GM23338 (cell line): ENCODE measurements at places on chromosomes 12 and 14. TPM values are rescaled to one million over a fixed set of nuclear protein-coding genes. Genes with fewer than 3 reads are reported as not detected.

- peaks cover 13% of the 10 kb centered on the region for H3K4me1 ChIP-seq
- DNase-seq, result peak; percentile 99
- peak within 1 kb of the TSS; percentile 97 for H3K27ac ChIP-seq
- H3K36me3 ChIP-seq, result peaks cover 7% of the 10 kb centered on the region; the same call in 1 of the 2 replicates
- no peaks in the 10 kb centered on the region for H3K27me3 ChIP-seq
Observed at GRCh38 chr14:24442240-24443052, at the start of gene SDR39U1. Gene SDR39U1, minus strand, starts transcription at chr14:24442776. Its CDS starts 7 bp downstream, at chr14:24442769.

PTCSC3 gene
- not detected in 2 replicates for total RNA-seq

DNA sequence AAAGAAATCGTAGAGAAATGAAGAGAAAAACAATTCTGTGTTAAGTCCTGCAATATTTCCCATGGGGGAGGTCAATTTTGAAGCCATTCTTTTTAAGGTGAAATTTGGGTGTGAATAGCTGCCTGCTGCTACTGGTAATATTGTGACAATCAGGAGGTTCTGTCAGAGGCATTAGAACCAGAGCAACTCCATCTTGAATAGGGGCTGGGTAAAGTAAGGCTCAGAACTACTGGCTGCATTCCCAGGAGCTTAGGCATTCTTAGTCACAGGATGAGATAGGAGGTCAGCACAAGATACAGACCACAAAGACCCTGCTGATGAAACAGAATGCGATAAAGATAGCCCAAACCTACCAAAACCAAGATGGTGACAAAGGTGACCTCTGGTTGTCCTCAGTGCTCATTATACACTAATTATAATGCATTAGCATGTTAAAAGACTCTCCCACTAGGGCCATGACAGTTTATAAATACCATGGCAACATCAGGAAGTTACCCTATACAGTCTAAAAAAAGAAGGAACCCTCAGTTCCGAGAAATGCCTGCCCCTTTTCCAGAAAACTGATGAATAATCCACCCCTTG, 24.8 kb upstream of the MTHFD1 start:
- no peak overlapping the region for H3K27ac ChIP-seq
- no peaks in the 10 kb centered on the region for H3K27me3 ChIP-seq
- H3K4me3 ChIP-seq, result no peak overlapping the region
- H3K4me1 ChIP-seq, result peaks cover 8% of the 10 kb centered on the region; the same call in 1 of the 2 replicates
- no peak for DNase-seq

LAG3 gene
- 1.0 and 4.7 TPM in 2 replicates for total RNA-seq

DNA sequence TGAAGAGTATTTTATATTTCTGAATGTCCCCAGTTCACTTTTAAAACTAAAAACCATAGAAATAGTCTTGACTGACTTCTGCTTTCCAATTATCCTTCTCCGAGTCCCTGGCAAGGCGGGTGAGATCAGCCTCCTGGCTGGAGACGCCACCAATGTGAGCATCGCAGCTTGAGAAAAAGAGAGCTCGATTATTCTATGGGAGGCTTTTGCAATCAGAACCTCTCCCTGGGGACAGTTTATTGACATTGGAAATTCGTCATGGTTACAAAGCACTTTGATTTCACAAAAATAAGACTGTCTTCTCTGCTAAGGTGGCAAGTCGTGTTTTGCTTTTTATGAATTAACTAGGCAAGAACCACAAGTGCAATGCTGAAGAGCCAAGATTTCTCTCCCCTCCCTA, 23.6 kb upstream of the GPHB5 start:
- H3K27ac ChIP-seq, result no peak overlapping the region
- no peaks in the 10 kb centered on the region for H3K36me3 ChIP-seq
- no peaks in the 10 kb centered on the region for H3K27me3 ChIP-seq
- H3K4me3 ChIP-seq, result no peak overlapping the region
- no peak for DNase-seq

DNA sequence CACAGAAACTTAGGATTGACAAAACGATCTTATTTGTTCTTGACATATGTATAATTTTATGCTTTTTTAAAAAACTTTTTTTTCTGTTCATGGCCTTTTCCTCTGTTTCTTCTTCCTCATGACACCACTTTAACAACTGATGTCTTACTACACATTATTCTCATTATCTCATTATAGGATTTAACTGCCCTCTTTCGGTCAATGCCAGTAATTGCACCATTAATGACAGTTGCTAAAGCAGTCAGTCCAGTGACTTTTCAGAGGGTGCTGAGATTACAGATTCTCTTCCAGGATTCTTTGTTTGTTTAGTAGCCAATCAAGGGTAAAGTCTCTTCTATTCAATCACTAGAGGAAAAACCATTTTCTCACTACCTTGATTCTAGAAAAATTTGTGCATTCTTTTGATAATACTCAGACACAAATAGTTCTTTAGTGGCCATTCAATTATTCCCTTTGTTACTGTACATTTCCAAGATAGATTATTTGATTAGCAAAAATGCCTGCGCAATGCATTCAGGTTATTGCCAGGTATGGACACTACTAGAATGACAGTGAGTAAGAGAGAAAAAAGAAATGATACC, 50.1 kb downstream of the KLRG1 start:
- H3K27ac ChIP-seq, result no peak overlapping the region
- no peaks in the 10 kb centered on the region for H3K27me3 ChIP-seq

GRCh38 chr12:119649202-119649808, 18.6 kb upstream of the PRKAB1 start:
- no peak overlapping the region for H3K4me3 ChIP-seq
- H3K36me3 ChIP-seq, result no peaks in the 10 kb centered on the region
- DNase-seq, result peak; percentile 56
- H3K4me1 ChIP-seq, result no peaks in the 10 kb centered on the region

- H3K4me1 ChIP-seq, result no peaks in the 10 kb centered on the region
- no peak overlapping the region for H3K27ac ChIP-seq
- no peak overlapping the region for H3K4me3 ChIP-seq
- no peaks in the 10 kb centered on the region for H3K27me3 ChIP-seq
Observed at GRCh38 chr12:14995583-14996425, 23.0 kb downstream of the PDE6H start.

HCAR1 gene
- 0.17 TPM in 1 of 2 replicates, not detected in the other for total RNA-seq

DNA sequence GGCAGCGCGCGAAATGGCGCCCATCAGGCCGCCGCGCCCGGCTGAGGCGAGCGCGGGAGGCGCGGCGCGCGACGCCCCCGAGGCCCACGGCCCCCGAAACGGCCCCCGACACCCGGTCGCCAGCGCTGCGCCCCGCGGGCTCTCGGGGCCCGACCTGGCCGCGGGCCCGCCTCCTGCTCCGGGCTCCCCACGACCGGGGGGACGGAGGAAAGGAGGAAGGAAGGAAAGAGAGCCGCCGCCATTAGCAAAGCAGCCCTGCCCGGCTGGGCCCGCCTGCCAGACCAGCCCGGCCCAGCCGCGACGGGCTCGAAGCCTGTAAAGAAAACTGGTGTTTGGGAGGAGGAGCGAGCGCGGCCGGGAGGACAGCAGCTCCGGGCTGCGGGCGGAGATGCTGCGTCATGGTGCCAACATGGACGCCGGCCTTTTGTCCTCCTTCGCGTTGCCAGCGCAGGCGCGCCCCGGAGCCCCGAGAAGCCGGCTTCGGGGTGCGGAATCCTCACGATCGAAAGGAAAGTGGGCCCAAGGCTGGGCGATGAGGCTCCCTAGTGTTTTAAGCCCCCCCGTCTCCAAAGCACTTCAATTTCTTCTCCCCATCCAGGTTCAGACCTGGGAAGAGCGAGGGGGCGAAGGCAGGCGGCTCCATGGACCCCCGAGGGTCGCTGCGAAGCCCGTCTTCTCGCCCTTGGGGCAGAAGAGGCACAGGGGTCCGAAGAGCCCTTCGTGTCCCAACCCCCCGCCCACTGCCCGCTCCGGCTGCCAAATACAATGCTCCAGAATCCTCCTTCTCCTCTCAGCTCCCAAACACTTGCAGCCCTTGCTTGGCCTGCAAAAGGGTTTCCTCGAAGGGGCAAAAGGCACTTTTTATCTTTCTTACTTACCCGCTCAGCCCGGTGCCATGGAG, 2.9 kb upstream of the SETD1B start:
- peak overlapping the region; percentile 59 for H3K4me3 ChIP-seq
- H3K27me3 ChIP-seq, result no peaks in the 10 kb centered on the region
- H3K27ac ChIP-seq, result peak overlapping the region; percentile 99
- H3K36me3 ChIP-seq, result no peaks in the 10 kb centered on the region
- peaks cover 33% of the 10 kb centered on the region for H3K4me1 ChIP-seq

DNA sequence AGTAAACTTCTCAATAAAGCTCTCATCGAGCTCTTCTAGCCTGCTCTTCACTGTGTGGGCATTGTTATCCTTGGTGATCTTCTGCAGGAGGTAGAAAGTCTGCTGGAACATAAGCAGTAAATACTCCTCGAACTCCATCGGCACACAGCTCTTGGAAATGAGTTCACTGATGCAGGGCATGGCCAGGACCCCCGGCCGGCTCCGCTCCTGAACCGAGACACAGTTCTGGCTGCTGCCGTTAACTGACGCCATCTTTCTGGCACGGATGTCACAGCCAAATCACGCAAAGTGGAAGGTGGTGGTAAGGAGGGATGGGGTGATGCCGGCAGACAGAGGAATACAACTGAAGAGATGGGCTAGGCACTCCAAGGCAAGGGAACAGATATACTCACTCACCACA, 23.7 kb upstream of the EDDM3A start:
- peaks cover 18% of the 10 kb centered on the region; the same call in 1 of the 2 replicates for H3K27me3 ChIP-seq
- no peak overlapping the region for H3K4me3 ChIP-seq
- no peaks in the 10 kb centered on the region for H3K36me3 ChIP-seq

DNA sequence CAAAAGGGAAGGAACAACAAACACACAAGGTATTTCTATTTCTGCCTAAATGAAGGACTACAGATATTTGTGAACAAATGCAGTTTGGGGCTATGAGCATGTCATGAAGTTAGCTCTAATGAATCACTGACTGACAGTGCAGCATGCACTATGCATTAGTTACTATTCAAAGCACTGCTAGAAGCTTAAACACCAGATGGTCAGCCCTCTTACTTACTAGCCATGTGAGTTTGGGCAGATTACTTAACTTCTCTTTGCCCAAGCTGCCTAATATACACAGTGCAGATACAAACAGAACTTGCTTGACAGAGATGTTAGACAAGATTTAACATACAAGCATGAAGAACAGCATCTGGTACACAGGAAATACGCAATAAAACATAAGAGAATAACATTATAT, 96.0 kb downstream of the ATXN2 start:
- peak overlapping the region; percentile 10; the same call in 1 of the 2 replicates for H3K27ac ChIP-seq
- H3K36me3 ChIP-seq, result peaks cover 14% of the 10 kb centered on the region
- DNase-seq, result no peak
- no peak overlapping the region for H3K4me3 ChIP-seq
- H3K4me1 ChIP-seq, result no peaks in the 10 kb centered on the region

- no peak overlapping the region for H3K27ac ChIP-seq
- H3K4me1 ChIP-seq, result no peaks in the 10 kb centered on the region
- no peaks in the 10 kb centered on the region for H3K27me3 ChIP-seq
Observed at GRCh38 chr14:63444588-63444987, 98.6 kb downstream of the PPP2R5E start.

DNA sequence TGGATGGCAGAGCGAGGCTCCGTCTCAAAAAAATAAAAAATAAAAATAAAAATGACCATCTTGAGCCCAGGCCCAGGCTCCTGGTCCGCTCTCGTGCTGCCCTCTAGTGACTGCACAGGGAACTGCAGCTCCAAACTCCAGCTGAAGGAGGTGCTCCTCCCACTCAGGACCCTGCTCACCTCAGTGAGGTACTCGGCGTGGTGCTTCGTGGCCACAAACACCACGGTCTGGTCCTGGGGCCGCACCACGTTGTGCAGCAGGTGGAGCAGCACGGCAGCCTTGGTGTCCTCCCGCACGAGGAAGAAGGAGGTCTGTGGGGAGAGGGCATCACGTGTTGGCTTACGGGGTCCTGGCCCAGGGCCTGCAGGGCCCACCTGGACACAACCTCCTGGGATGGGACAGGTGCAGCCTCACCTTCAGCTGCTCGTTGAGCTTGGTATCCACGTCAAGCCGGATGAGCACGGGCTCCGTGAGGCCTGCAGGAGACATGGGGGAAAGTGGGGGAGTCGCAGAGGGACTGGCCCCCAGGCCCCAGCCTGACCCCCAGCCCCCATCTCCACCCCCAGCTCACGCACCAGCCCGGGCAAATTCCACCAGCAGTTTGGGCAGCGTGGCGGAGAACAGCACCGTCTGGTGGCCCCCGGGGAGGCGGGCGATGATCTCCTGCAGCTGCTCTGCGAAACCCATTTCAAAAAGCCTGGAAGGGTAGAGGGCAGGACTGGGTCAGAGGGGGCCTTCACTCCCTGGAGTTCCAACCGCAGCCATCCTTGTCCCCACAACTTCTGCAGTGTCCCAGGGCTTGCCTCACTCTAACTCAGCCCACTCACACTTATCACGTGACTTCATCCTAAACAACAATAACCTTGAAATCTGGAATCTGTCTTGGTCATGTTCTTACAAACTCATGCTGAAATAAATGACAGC, 10.6 kb downstream of the DDX54 start:
- no peak overlapping the region for H3K4me3 ChIP-seq
- H3K27me3 ChIP-seq, result no peaks in the 10 kb centered on the region
- H3K4me1 ChIP-seq, result no peaks in the 10 kb centered on the region
- peak; percentile 78 for DNase-seq
- peak overlapping the region; percentile 59; the same call in 1 of the 2 replicates for H3K27ac ChIP-seq
- H3K36me3 ChIP-seq, result peaks cover 64% of the 10 kb centered on the region

- no peak for DNase-seq
- H3K36me3 ChIP-seq, result no peaks in the 10 kb centered on the region
- H3K27me3 ChIP-seq, result no peaks in the 10 kb centered on the region
Observed at GRCh38 chr14:100468557-100468956, 118.7 kb downstream of the BEGAIN start.

DNA sequence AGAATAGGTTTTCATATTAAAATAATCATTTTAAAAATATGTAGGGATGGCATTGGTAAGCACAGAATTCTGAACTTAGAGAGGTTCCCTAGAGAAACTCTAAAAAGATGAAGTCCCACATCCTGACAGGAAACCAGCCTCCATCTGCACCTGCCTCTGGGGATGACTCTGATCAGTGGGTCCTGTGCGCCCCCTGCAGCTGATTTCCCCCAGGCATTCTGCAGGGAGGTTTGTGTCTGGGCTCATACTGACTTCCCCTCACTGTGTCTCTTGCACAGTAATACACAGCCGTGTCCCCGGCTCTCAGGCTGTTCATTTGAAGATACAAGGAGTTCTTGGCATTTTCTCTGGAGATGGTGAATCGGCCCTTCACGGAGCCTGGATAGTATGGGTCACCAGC, 602.9 kb downstream of the TMEM121 start:
- no peaks in the 10 kb centered on the region for H3K36me3 ChIP-seq
- no peak overlapping the region for H3K4me3 ChIP-seq
- DNase-seq, result no peak
- H3K27ac ChIP-seq, result no peak overlapping the region

GRCh38 chr12:52266514-52266913, 7.9 kb upstream of the KRT86 start:
- H3K27ac ChIP-seq, result no peak overlapping the region
- no peaks in the 10 kb centered on the region for H3K27me3 ChIP-seq
- no peaks in the 10 kb centered on the region for H3K36me3 ChIP-seq
- H3K4me1 ChIP-seq, result no peaks in the 10 kb centered on the region
- no peak for DNase-seq

GRCh38 chr14:86646696-86647690, 1117.0 kb downstream of the FLRT2 start:
- H3K27ac ChIP-seq, result no peak overlapping the region
- no peaks in the 10 kb centered on the region for H3K27me3 ChIP-seq
- DNase-seq, result peak; percentile 47
- H3K36me3 ChIP-seq, result no peaks in the 10 kb centered on the region
- no peaks in the 10 kb centered on the region for H3K4me1 ChIP-seq

GRCh38 chr14:101363880-101364391, 197.4 kb upstream of the DIO3 start:
- no peaks in the 10 kb centered on the region for H3K27me3 ChIP-seq
- DNase-seq, result no peak
- no peak overlapping the region for H3K27ac ChIP-seq
- H3K36me3 ChIP-seq, result no peaks in the 10 kb centered on the region
- H3K4me1 ChIP-seq, result no peaks in the 10 kb centered on the region
- H3K4me3 ChIP-seq, result no peak overlapping the region

GRCh38 chr12:21940549-21941505, at the start of gene ABCC9:
Gene ABCC9, minus strand, starts transcription at chr12:21941426. Its CDS starts 4,752 bp downstream, at chr12:21936674.
- no peaks in the 10 kb centered on the region for H3K36me3 ChIP-seq
- H3K4me1 ChIP-seq, result peaks cover 4% of the 10 kb centered on the region; the same call in 1 of the 2 replicates
- peak within 1 kb of the TSS; percentile 70 for H3K4me3 ChIP-seq
